A549 treated with AZD2906 at 1 μM for 4 hours (cell line): ENCODE measurements at places on chromosomes 7 and 10. TPM values are rescaled to one million over a fixed set of nuclear protein-coding genes. Genes with fewer than 3 reads are reported as not detected.

The KIF11 gene
- 29.0 to 41.3 TPM (median 31.8 TPM) in 5 replicates for total RNA-seq

The VIPR2 gene
- 0.02 to 0.06 TPM (median 0.02 TPM) in 5 replicates for total RNA-seq

The ZNF273 gene
- total RNA-seq: 2.1 to 2.4 TPM (median 2.3 TPM) in 5 replicates

The ETV1 gene
- 1.8 to 2.6 TPM (median 2.1 TPM) in 5 replicates for total RNA-seq

The NCOA4 gene
- 80.4 to 111 TPM (median 84.6 TPM) in 5 replicates for total RNA-seq

The SPDYE11 gene
- not detected in 5 replicates for total RNA-seq

The NACAD gene
- total RNA-seq: 0.20 to 0.50 TPM (median 0.32 TPM) in 5 replicates

The LEP gene
- not detected in 5 replicates for total RNA-seq

The C10orf53 gene
- not detected in 5 replicates for total RNA-seq

The ITPRID1 gene
- not detected in 5 replicates for total RNA-seq

The SLIT1 gene
- 0.02 to 0.10 TPM (median 0.07 TPM) in 5 replicates for total RNA-seq

The PRLHR gene
- total RNA-seq: not detected in 5 replicates

The FAM221A gene
- total RNA-seq: 0.26 to 0.49 TPM (median 0.38 TPM) in 5 replicates

The NEUROG3 gene
- not detected in 5 replicates for total RNA-seq

The CDHR3 gene
- 3.7 to 4.6 TPM (median 4.1 TPM) in 5 replicates for total RNA-seq

The ANKRD61 gene
- 0.51 to 0.78 TPM (median 0.71 TPM) in 5 replicates for total RNA-seq

The SRRM3 gene
- total RNA-seq: 8.0 to 13.5 TPM (median 12.1 TPM) in 5 replicates

The RAB19 gene
- not detected in 5 replicates for total RNA-seq

The GDF2 gene
- not detected in 5 replicates for total RNA-seq

The TMEM176B gene
- total RNA-seq: 0.06 to 0.17 TPM (median 0.14 TPM) in 3 of 5 replicates, not detected in the others

The ACSM6 gene
- total RNA-seq: not detected in 5 replicates

The CYP2W1 gene
- total RNA-seq: not detected in 5 replicates

The FOXP2 gene
- not detected in 5 replicates for total RNA-seq

The SNCG gene
- 10.4 to 14.7 TPM (median 14.1 TPM) in 5 replicates for total RNA-seq

The LARP4B gene
- total RNA-seq: 33.1 to 41.4 TPM (median 36.1 TPM) in 5 replicates

The HMX3 gene
- total RNA-seq: 0.06 to 0.10 TPM (median 0.09 TPM) in 4 of 5 replicates, not detected in the other

The CYP26C1 gene
- total RNA-seq: not detected in 5 replicates

The FAM25G gene
- total RNA-seq: 0.73 to 1.2 TPM (median 0.90 TPM) in 4 of 5 replicates, not detected in the other

The ASIC3 gene
- 5.1 to 9.9 TPM (median 8.9 TPM) in 5 replicates for total RNA-seq

The PNLIP gene
- 0.13 to 0.28 TPM (median 0.14 TPM) in 4 of 5 replicates, not detected in the other for total RNA-seq

The SPDYE6 gene
- total RNA-seq: not detected in 5 replicates

The CPN1 gene
- total RNA-seq: 0.22 to 0.37 TPM (median 0.34 TPM) in 5 replicates

The BLNK gene
- total RNA-seq: 0.06 TPM in 1 of 5 replicates, not detected in the others

The SFTPD gene
- 0.09 to 0.38 TPM (median 0.25 TPM) in 5 replicates for total RNA-seq

The NAMPT gene
- total RNA-seq: 108 to 208 TPM (median 118 TPM) in 5 replicates

The SFXN3 gene
- total RNA-seq: 41.6 to 48.3 TPM (median 45.5 TPM) in 5 replicates

The CBX3 gene
- total RNA-seq: 216 to 269 TPM (median 223 TPM) in 5 replicates

The ARHGEF35 gene
- total RNA-seq: 0.46 to 0.73 TPM (median 0.55 TPM) in 5 replicates

The GRM3 gene
- not detected in 5 replicates for total RNA-seq

The LRIT1 gene
- not detected in 5 replicates for total RNA-seq

The CLRN3 gene
- not detected in 5 replicates for total RNA-seq
